GM23338 (cell line): ENCODE measurements at places on chromosomes 11 and 22. TPM values are rescaled to one million over a fixed set of nuclear protein-coding genes. Genes with fewer than 3 reads are reported as not detected.
A peak's percentile ranks its signal among the peaks of the same experiment; 100 is the strongest.

DNA sequence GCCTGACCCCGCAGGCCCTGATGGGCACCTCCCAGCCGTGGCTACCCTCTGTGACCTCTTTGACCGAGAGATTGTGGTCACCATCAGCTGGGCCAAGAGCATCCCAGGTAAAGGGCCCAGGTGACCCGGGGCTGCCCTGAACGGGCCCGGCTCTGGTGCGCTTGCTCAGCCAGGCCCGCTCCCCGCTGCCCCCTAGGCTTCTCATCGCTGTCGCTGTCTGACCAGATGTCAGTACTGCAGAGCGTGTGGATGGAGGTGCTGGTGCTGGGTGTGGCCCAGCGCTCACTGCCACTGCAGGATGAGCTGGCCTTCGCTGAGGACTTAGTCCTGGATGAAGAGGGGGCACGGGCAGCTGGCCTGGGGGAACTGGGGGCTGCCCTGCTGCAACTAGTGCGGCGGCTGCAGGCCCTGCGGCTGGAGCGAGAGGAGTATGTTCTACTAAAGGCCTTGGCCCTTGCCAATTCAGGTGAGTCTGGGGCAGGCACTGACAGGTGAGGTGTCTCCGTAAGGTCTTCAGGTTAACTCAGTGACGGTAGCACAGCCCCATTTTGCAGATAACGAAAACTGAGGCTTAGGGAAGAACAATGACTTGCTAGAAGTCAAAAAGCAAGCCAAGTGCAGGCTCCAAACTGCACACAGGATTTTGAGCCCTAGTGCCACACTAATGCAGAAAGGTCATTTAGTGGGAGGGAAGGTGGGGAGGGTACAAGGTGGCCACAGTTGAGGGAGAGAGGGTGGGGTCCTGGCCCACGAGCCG, 2.4 kb downstream of the TRMT112 start:
- no peak for DNase-seq

GRCh38 chr11:72988821-72989220, 153.3 kb downstream of the FCHSD2 start:
- no peak for DNase-seq

GRCh38 chr11:77066229-77067042, at the start of gene CAPN5:
TSS of gene CAPN5 (plus strand) at chr11:77066971. CDS start at chr11:77084887, 17,916 bp downstream.
- DNase-seq: peak; percentile 96

GRCh38 chr11:76235233-76236091, 29.2 kb upstream of the WNT11 start:
- DNase-seq: peak; percentile 98

Gene TMEM109
- total RNA-seq: 12.1 and 17.7 TPM in 2 replicates

DNA sequence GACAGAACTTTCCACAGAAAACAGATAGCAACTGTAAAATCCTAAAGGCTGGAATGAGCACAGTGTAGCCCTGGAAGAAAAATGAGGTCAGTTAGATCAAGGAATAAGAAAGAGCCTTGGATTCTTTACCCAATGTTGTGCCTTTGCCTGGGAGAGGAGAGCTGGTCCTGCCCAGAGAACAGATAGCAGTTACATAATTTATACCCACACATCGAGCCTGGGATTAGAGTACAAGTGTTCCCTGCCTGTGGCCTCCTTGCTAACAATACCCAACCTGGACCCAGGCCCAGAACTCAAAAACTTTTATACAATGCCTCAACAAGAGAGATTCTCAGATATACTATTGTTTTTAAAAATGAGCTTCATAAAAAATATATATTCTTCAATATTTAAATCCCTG, 1998.4 kb downstream of the LRRC4C start:
- no peak for DNase-seq

DNA sequence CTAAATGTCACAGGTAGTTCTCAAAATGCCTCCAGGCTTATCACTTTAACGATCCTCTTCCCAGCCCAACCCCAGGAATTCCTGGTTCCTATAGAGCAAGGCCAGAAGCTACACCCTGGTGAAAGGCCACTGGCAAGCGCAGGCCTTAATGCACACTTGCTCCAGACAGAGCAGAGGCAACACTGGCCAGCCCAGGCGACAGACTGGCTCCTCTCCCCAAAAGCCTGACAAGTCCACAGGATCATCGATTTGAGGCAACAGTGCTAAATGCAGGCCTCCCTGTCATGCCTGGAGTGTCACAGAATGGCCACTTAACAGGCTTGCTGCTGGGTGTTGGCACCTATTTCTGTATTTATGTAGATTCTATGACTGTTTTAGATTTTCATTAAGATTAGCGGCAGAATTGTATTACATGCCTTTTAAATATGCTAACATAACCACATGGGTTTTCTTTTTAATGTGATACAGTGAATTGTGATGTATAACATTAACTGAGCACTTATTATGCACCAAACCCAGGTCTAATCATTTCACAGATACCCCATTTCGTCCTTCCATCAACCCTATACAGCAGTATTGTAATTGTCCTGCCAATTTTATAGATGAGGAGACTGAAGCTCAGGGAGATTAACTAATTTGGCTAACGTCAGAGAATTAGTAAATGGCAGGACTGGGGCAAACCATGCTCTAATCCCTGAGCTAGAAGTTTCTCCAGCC, 38.6 kb downstream of the PACSIN2 start:
- DNase-seq: peak; percentile 48

Gene NPAS4
- total RNA-seq: 0.35 and 0.97 TPM in 2 replicates

DNA sequence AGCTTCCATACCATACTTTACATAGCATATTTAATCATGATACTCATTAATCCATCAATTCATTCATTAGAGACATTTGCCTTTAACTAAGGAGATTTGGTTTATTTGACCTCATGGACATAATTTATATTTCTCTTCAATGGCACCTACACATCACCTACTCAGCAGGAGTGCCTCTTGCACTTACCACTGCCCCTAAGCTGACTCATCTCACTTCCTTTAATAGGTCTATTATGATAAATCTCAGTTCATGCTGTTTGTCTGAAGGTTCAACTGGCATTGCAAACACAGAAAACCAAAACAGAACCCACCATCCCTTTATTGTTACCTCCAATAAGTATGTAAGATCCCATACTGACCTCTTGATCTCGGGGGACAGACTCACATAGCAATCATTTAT, 186.7 kb downstream of the LUZP2 start:
- no peak for DNase-seq

- no peak for DNase-seq
Measured at GRCh38 chr11:41895081-41895480, 435.6 kb upstream of the LRRC4C start.

Gene OR51E2
- total RNA-seq: not detected in 2 replicates
